Dorsolateral prefrontal cortex (tissue), 122 donors: ENCODE measurements at places on chromosomes 4 and X.

GRCh38 chr4:55729351-55730279 lies 90.0 kb upstream of the EXOC1L start:
- no peak for DNase-seq

DNA sequence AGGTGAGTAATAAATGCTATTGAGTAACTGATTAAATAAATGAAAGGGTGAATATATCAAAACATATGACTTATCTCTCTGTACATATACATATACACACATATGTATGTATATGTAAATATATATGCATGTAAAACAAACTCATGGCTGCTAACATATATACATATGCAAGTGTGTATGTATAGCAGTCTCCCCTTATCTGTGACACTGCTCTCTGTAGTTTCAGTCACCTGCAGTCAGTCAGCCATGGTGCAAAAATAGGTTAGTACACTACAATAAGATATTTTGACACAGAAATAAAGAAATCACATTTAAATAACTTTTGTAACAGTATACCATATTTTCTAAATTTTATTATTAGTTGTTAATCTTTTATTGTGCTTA lies 467.4 kb downstream of the EPHA5 start:
- DNase-seq: no peak

GRCh38 chr4:145957302-145957701 lies 18.7 kb upstream of the ZNF827 start:
- no peak for DNase-seq

DNA sequence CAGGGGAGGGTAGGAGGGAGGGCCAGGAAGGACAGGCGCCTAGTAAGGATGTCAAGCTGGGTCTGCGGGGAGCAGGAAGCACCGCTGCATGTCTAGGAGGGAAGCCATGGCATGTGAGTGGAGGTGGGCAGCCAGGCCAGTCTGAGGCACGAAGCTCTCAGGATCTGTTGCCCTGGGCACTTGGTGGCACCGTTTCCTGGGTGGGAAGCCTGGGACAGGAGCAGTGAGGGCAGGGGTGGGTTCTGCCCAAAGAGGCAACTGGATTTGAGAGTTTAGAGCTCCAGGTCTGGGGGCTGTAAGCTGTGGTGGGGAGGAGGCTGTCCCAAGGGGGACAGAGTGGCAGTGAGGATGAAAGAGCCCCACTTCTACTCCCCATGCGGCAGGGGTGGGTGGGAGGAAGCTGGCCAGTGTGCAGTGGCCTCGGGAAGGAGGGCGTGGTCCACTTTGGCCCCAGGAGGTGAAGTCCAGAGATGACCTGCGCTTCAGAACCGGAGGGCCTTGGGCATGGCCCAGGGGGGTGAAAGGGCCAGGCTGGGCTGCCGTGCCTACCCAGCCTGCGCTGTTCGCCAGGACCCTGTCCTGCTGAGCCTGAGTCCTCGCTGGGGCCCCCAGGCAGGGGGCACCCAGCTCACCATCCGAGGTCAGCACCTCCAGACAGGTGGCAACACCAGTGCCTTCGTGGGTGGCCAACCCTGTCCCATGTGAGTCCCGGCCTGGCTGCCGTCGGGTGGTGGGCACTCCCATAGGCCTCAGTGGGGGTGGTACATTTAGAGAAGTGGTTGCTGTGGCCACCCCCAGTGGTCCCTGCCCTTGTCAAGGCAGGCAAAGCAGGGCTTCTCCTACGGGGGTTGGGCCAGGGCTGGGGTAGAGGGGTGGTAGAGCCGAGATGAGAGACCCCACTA lies 8.3 kb upstream of the SRPK3 start:
- DNase-seq: no peak

DNA sequence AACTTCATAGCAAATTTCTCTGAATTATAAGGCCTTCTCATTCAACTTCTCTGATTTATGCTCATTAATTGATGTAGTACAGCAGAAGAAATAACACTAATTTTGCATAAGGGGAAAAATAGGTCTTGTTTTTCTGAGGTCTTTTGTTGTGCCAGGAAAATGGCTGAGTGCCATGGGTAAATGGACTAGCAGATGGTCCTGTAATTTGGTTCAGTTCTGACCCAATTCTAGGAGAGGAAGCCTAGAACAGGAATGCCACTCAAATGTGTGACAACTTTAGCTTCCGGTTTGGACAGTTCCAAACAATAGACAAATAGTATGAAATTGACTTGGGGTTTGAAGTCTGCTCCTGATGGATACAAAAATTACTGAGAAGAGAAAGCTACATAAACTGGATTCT lies 6.2 kb downstream of the RAB9B start:
- DNase-seq: no peak

GRCh38 chr4:175905925-175906324 lies 93.9 kb upstream of the GPM6A start:
- no peak for DNase-seq

DNA sequence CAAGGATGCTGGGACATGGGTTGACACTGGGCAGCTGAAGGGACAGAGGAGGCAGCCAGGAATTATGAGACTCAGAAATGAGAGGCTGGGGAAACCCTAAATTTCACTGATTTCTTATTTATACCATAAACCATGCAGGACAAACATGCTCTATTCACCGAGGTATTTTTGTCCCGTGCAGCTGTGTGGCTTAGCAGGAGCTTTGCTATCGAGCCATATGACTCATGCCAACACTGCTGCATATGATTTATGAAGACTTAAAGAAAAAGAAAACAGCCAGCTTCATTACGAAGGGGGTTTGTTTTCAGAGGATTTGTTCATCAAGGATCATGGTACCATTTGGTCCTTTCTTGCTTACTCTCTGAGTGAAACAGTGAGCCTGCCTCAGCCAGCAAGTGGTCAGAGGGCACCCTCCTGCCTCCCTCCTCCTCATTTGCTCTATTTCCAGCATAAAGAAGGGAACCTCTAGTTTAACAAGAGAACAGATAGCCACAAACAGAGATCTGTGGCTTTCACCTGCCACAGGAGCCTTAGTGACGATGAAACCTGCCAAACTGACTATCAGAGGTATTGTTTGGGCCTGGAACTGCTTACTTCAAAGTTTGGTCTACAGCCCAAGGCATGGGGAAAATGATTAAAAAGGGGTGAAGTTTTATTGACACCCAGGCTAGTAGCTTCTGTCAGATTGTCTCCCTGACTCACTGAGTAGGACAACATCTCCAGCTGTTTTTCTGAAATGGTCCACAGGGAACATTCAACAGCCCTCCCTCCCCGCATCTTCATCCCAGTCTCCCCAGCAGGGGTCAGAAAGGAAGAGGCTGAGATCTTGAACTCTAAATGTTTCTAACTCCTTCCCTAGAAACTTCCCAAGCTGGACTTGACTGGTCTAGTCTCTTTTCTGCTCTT lies 80.1 kb upstream of the MAML3 start:
- no peak for DNase-seq

DNA sequence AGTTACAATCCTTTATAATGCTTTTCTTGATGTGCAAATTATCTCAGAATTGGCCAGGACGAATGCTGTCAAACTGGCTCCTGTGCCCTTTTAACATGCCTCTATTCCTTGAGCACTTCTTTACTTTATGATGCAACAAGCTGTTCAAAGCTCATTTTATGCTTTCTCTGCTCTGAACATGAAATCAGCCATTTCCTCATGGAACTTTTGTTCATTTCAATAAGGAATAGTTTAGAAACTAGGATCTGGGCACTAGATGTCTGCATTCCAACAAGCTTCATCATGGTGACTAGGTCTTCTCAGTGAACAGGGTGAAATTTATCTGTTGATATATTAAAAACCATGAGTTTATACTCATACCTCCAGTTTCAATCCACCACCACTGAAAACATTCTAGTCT lies 87.3 kb upstream of the TEX13A start:
- DNase-seq: no peak

DNA sequence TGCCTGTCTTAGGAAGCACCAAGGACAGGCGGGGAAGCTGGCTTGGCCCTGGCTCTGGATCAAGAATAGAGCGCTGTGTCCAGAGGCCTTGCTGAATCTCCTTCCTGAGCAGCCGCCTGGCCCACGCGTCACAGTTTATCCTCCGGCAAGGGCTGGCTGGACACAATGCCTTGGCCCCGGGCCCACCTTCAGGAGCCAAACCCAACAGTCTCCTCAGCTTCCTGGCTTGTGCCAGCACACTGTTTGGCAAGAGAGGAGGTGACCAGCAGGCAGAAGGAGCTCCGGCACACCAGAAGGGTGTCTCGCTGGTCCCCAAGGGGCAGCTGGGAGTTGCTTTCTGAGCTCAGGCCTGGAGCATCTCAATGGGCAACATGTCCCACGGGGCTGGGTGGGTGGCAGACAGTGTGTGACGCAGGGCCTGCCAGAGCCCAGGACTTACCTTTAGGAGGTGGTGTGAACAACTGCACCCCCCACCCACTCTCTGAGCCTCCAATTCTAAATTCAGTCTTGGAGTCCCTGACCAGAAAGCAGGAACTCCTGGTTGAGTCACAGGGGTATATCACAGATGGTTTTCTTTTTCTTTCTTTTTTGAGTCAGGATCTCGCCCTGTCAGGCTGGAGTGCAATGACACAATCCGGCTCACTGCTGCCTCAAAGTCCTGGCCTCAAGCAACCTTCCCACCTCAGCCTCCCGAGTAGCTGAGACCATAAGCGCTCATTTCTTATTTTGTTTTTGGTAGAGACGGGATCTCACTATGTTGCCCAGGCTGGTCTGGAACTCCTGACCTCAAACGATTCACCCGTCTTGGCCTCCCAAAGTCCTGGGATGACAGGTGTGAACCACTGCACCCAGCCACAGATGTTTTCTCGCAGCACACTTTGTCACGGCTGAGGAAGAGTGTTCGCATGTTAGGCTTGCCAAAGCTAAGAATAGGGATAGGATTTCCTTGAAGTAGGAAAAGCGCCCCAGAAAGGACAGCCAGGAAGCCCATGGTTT lies 361.2 kb downstream of the BCOR start:
- no peak for DNase-seq

- DNase-seq: no peak
Observed at GRCh38 chr4:111930659-111931058, 214.6 kb upstream of the FAM241A start.

DNA sequence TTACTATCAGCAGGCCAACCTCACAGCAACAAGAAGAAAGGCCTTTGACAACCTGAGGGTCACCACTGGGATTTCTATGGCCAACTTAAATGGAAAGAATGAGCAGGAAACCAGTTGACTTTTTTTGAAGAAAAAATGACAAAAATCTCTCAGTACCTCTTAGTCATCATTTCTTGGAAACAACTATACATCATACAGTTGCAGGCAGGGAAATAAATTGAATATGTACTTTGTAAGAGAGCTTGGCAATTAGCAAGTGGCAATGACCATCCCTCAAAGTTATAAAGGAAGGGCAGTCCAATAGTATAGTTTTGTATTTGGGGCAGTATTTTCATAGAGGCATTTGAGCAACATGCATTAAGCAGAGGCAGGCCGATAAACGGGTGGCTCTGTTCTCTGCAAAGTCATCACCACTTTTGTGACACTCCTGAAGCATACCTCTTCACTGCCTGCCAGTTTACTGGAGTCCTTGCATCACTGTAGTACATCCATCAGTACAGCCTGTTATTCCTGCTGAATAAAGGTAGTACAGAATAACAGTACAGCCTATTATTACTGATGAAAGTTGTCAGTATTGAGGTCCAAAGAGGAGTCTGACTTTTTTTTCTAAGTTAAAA lies 83.3 kb upstream of the AMELX start:
- DNase-seq: no peak

DNA sequence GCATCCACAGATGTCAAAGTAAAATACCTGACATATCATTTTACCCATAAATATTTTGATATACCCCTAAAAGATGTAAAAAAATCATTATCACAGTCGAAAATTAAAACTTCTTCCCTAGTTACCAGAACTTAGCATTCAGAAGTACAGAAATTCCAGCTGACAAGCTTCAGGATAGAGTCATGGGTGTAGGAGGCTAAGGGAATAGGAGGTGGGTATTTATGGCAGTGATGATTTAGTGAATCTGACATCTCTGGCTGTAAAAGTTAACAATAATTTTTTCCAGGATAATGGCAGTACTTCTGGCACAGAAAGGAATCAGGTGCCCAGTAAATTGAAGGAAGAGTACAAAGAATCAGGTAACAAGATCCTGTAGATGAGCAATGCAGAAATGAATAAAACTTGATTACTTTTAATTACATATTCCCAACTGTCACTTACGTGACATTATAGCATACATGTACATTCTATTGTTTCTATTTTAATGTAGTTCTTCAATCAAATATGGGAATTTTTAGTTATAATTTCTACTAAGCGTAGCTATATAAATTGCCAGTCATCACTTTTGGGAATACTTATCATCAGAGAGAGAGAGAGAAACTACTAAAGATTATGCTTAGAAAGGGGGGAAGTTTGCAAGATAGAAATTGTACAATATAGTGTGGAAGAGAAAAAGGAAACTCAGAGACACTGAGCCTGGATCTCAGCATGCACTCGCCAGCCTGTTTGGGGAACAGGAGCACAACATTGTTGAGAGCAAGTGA lies 143.4 kb downstream of the TMEM144 start:
- no peak for DNase-seq

DNA sequence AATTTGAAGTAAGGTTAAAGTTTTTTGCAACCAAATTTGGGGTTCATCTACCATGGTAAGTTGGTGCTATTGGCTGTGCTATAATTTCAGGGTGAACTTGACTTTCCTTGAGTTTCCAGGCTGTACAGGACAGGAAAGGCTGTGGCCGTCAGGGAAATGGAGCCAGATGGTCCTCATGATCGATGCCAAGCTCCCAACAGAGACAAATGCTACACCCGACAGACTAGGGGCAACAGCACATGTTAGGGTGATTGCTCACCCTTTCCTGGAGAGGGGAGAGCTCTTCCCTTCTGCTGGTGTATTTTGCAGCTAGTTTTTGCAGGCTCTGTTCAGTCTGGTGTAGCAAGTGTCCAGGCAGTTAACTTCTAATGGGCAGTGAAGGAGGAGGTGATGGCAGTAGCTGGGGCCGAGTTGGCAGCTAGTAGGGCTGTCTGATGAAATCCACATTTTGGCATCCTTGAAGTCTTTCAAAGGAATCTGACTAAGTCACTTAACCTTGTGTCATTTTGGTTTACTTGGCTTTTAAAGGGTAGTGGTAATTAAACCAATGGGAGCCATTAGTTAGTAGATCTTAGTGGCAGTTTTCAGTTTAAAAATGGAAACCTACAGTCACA lies 47.8 kb downstream of the GAB1 start:
- no peak for DNase-seq

- peak; percentile 87 for DNase-seq
Observed at GRCh38 chr4:65670331-65671031, at the start of gene EPHA5. EPHA5 (minus strand) TSS chr4:65670489; CDS start chr4:65669742, 747 bp downstream.

DNA sequence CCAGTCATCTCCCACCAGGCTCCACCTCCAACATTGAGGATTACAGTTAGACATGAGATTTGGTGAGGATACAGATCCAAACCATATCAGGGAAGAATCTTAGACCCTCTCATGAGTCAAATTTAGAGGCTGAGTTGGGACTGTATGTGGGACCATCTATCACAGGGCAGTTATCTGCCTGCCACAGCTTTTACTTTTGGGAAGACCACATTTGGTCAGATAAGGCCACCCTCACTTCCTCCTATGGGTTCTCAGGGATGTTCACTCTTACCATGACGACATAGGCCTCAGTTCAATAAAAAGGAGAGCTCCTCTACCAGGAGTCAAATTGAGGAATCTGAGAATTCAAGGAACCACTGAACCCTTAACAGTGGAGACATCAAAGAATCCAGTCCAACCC lies 2.1 kb downstream of the MAGEB2 start:
- DNase-seq: no peak
